Esophagus muscularis mucosa (tissue), 4 donors: ENCODE measurements at places on chromosomes 7 and 10. TPM values are rescaled to one million over a fixed set of nuclear protein-coding genes. Genes with fewer than 3 reads are reported as not detected.

- H3K27ac ChIP-seq: no peak overlapping the region
- no peaks in the 10 kb centered on the region for H3K36me3 ChIP-seq
- no peak overlapping the region for H3K4me3 ChIP-seq
- no peaks in the 10 kb centered on the region for H3K27me3 ChIP-seq
Observed at GRCh38 chr10:77348082-77348481, 289.5 kb downstream of the KCNMA1 start.

DNA sequence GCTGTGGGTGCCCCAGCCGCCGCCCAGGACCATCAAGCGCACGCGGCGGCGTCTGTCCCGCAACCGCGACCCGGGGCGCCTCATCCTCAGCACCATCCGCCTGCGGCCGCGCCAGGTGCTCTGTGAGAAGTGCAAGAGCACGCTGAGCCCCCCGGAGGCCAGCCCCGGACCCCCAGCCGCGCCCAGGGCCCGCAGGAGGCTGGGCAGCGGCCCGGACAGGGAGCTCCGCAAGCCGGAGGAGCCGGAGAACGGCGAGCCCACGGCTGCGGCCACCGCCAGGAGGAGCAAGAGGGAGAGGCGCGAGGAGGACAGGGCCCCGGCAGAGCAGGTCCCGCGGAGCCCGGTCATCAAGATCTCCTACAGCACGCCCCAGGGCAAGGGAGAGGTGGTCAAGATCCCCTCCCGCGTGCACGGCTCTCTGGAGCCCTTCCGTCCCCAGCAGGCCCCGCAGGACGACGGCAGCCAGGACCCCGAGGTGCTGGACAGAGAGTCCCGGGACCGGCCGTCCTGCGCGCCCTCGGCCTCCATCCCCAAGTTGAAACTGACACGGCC lies 8.0 kb downstream of the PWWP2B start:
- no peak overlapping the region for H3K4me3 ChIP-seq
- H3K27me3 ChIP-seq: no peaks in the 10 kb centered on the region
- no peak for DNase-seq
- peaks cover 31% of the 10 kb centered on the region for H3K36me3 ChIP-seq

The STEAP4 gene
- total RNA-seq: 64.5 TPM

The UTF1 gene
- not detected for total RNA-seq

The PTN gene
- 8.3 TPM for total RNA-seq

The ADIRF gene
- 84.5 TPM for total RNA-seq
